BJ (cell line): ENCODE measurements at places on chromosomes 2 and 18. TPM values are rescaled to one million over a fixed set of nuclear protein-coding genes. Genes with fewer than 3 reads are reported as not detected.

The CXCR2 gene
- polyA plus RNA-seq: not detected in 2 replicates

The RGPD5 gene
- polyA plus RNA-seq: 5.3 and 8.0 TPM in 2 replicates

The FIGN gene
- polyA plus RNA-seq: 2.4 and 3.0 TPM in 2 replicates

The MAPRE2 gene
- polyA plus RNA-seq: 23.8 and 24.1 TPM in 2 replicates

The GCG gene
- not detected in 2 replicates for polyA plus RNA-seq

The IL1R2 gene
- not detected in 2 replicates for polyA plus RNA-seq

The SEPTIN10 gene
- polyA plus RNA-seq: 68.8 and 93.2 TPM in 2 replicates

The WNT10A gene
- polyA plus RNA-seq: not detected in 2 replicates

The TBC1D8 gene
- polyA plus RNA-seq: 5.9 and 8.8 TPM in 2 replicates

The ME2 gene
- 21.9 and 44.5 TPM in 2 replicates for polyA plus RNA-seq

The FOXI3 gene
- not detected in 2 replicates for polyA plus RNA-seq

The ZNF2 gene
- polyA plus RNA-seq: 3.2 and 4.1 TPM in 2 replicates

The IL18R1 gene
- polyA plus RNA-seq: 0.11 TPM in 1 of 2 replicates, not detected in the other

The USP40 gene
- 29.1 and 48.9 TPM in 2 replicates for polyA plus RNA-seq

The CRYGD gene
- not detected in 2 replicates for polyA plus RNA-seq

The SCN3A gene
- 0.78 and 1.2 TPM in 2 replicates for polyA plus RNA-seq

The SOS1 gene
- 12.9 and 23.3 TPM in 2 replicates for polyA plus RNA-seq

The KIF3C gene
- polyA plus RNA-seq: 6.6 and 7.0 TPM in 2 replicates
